Stimulated activated CD8-positive, alpha-beta memory T cell treated with anti-CD3 and anti-CD28 coated beads, Interleukin-4, amount 100 ng/mL, for 48 hours (primary cell): ENCODE measurements at places on chromosomes 2 and 18.

DNA sequence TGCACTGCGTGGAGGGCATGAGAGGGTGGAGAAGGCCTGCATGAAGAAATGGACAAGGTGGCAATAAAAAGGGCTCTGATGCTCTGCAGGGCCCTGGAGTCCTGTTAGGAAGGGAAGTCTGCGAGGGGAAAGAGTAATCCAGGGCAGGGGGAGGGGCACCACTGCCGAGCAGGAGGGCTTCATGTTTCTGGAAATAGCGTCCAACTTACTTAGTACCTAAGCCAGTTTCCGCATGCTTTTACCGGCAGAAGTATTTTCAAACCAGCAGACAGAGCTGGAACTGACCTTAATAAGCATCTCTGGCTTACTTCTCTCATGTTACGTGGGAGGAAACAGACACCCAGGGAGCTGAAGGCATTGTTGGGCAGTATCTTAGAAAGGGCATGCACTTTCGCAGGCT, 156.7 kb downstream of the GALNT14 start:
- DNase-seq: no peak

DNA sequence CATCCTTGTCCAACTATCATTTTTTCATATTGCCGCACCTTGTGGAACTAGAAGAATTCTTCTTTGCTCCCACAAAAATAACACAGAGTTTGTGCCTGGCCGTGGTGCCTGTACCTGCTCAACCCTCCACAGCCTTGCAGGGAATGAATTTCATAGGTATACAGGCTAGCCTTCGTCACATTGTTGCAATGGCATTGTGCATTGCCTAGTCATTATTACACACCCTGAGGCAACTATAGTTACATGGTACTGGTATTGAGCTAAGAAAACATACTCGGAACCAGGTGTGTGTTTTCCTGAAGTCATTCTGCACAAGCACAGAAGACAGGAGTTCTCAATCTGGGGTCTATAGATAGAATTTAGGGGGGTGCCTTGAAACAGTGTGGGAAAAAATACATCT, 188.0 kb upstream of the CTAGE1 start:
- DNase-seq: no peak

DNA sequence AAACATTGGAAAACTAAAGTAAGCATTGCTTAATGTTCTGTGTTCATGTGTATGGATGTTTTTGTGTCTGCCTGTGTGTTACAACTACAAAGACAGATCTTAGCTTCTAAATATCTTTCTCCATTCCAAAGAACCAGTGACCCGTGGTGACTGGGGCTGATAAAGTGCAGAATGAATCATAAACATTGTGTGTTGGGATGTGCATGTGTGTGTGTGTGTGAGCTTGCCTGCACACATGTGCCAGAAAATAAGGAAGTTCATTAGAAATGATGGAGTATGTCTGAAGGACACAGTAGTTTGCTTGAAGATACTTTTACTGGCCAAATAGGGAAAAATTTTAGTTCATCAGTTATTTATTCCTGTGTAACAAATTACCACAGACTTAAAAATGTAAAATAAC, 756.6 kb upstream of the CELF4 start:
- no peak for DNase-seq

GRCh38 chr2:184597571-184597991, 748 bp upstream of the ZNF804A start:
- peak; percentile 22 for DNase-seq

DNA sequence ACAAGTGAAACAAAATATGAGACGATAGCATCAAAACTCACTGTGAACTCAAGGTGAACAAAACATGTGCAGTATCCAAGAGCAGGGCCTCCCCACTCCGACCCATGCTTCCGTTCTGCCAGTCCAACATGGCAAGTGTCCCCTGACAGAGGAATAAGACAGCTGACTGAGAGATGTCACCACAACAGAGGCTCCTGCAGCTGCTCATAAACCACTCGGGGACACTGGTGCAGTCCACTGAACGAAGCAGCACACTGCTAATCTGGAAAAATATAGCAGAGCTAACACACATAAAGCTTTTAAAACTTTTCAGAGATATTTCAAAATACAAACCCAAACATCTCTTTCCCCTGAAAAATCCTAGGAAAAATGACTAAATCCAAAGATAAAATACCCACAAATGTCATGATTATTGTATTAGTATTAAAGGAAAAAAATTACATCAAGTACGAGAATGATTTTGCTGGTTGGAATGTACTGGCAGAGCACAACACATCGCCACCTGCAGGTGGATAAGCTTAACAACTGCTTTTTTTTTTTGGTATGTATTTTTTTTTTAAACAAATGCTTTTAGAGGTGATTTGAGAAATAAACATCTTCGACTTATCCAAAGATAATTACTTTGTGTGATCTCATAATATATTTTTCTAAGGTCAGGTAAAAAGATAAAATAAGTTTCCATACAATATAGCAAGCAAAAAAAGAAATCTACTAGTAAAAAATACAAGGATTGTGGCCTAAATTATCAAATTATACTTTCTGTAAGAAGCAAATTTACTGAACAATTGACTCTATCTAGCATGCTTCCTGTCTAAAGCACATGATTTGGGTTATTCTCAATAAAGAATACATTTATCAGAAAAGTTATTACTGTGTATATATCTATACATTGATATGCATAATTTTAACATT, 18.6 kb downstream of the THADA start:
- no peak for DNase-seq
